CD14-positive monocyte (primary cell): ENCODE measurements at places on chromosomes 2 and 18.

- no peak for DNase-seq
Observed at GRCh38 chr2:18067588-18068384, 189.3 kb downstream of the KCNS3 start.

- no peak for DNase-seq
Observed at GRCh38 chr2:19653509-19653908, 248.3 kb downstream of the TTC32 start.

DNA sequence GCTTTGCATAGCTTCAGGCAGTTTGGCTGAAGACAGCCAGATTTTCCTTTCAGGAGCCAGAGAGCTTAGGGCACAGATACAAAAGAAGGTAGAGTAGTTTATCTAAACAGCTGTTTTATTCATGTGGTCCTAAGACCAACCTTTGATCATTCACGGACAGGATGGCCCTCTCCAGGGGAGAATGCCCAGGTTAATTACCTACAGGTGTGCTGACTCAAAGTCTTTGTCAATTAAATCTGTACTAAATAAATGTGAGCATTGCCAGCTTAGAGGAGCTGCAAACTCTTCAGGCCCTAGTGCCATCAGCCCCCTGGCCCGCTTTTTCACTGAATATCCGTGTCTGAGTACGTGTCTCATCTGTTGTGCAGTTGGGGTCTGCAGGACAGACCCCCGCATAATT is 554.7 kb downstream of the NUP35 start:
- no peak for DNase-seq

DNA sequence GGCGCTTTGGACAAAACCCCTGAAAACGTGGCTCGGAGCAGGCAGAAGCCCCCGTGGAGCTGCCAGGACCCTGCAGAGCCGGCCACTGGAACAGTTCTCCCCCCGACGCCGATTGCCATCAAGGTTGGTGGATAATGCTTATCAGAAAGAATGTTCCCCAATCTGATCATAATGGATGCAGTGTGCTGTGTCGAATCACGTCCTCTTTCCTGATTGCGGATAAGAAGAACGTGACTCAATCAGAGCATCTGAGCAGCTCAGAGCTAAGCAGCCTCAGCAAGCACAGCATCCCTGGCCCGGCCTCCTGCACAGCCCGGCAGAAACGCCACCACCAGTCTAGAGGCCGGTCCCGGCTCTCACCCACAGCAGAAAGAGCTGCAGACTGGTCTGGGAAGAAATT is 488.0 kb downstream of the EIPR1 start:
- DNase-seq = no peak

GRCh38 chr2:4915357-4915756 is 776.8 kb upstream of the SOX11 start:
- DNase-seq = no peak

- DNase-seq = no peak
Observed at GRCh38 chr2:83899271-83899670, 559.8 kb downstream of the SUCLG1 start.

GRCh38 chr2:178731300-178731699 is 75.9 kb downstream of the TTN start:
- no peak for DNase-seq

GRCh38 chr2:25164561-25164960 is 3.8 kb downstream of the POMC start:
- no peak for DNase-seq

- no peak for DNase-seq
Observed at GRCh38 chr2:231877533-231878456, 48.4 kb downstream of the NPPC start.
